NCI-H1436 (cell line): ENCODE measurements at places on chromosomes 4 and X.

DNA sequence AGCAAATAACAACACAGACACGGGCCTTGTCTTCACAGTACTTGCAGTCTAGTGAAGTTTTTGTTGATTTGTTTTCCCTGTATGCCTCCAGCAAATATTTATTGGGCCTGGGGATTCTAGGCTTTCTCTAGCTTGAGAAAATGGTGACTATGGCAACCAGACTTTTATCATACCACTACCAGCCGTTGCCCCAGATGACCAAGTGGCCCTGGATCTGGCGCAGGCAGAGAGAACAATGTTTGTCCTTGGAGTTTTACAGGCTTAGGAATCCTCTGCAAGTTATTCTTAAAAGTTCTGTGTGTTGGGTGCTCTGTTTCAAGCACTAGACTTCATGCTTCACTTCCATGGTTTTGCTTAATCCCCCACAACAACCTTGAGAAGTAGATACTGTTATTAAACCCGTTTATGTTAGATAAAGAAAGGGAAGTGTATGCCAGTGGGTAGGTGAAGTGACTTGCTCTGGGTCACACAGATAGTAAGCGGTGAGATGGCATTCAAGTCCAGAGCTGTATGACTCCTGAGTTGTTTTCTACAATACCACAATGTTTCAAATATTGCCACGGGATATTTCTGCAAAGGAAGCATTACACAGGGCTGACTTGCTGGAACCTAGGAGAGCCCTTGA lies 94.6 kb downstream of the AKAP4 start:
- DNase-seq, result no peak

GRCh38 chrX:99117011-99117410 lies 1293.1 kb downstream of the PCDH19 start:
- DNase-seq, result no peak

- no peak for DNase-seq
Measured at GRCh38 chrX:47751670-47752069, 85.0 kb upstream of the ZNF81 start.

DNA sequence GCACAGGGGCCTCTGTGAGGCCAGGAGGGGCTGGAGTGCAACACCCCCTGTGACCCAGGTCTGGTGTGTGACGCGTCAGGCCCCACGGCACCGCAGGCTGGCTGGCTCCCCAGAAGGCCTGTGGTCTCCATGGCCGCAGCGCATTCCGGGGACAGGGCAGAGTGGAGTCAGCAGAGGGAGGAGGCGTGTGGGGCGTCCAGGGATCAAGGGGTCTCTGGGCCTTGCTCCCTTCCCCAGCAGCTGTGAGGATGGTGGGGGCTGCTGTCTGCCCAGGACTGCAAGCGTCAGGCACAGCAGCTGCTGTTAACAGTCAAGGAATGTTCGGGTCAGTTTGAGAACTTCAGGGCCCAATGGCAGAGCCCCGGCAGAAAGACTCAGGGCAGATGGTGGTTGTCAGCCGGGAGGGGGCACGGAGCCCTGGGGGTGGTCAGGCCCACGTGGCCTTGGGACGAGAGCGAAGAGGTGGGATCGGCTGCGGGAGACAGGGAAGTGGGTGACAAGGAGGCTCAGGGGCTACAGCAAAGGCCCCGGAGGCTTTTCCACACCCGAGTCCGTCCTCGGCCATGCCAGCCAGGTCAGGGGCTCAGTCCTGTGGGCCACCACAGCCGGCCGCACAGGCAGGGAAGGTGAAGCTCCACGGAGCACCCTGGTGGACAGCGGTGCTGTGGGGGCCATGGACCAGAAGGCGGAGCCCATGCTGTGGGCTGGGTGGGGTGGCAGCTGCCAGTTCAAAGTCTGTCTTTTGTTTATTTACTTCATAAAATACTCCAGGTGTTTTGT lies 18.3 kb downstream of the PCGF3 start:
- no peak for DNase-seq

GRCh38 chrX:105880491-105880890 lies 58.2 kb downstream of the NRK start:
- no peak for DNase-seq

DNA sequence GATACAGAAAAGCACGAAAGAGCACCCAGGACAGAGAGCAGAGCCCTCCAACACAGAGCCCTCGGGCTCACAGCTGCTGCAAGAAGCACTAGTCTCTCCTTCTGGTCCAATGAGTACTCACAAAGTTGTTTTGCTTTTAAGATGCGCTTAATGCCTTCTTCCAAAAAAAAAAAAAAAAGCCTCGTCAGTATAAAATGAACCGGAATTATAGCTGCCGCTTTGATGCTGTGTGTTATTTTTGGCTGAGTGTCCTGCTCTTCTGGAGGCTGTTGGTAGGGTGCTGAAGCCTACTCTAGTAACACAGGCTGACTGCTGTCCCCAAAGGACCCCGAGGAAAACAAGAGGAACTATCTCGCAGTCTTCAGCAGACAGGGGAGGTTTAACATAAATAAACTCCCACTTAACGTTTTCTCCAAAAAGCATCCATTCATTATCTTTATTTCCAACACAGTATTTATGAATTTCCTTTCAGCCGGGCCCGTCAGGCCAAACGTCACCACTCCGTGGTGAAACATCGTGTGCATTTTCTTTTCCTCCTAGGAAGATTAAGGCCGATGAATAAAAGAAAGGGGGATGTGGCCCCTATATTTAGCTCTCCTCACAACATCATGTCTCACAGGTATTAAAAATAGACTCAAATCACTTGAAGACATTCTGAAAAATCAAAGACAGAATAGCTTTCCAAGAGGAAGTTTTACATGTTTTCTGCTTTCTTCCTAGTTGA lies 213.7 kb upstream of the PPARGC1A start:
- no peak for DNase-seq

GRCh38 chr4:152591396-152591795 lies 55.5 kb upstream of the FBXW7 start:
- DNase-seq, result peak; percentile 45

GRCh38 chr4:132094017-132094416 lies 1055.1 kb upstream of the PCDH10 start:
- DNase-seq, result no peak

DNA sequence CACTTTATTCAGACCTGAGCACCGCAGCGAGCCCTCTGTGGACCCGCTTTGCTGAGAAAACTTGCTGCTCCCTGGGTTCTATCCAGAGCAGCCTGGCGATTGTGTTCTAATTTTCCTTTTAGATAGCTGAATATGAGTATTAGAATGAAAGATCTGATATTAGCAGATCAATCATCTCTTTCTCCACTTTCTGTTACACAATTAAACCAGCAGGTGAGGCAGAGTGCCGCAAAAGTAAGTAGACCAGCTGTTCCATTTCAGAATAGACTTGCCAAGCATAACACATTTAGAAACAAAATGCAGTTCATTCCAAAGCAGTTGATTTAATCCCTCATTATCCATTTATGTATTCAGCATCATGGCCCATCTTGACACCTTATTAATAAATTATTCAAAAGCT lies 58.6 kb downstream of the PALLD start:
- no peak for DNase-seq

DNA sequence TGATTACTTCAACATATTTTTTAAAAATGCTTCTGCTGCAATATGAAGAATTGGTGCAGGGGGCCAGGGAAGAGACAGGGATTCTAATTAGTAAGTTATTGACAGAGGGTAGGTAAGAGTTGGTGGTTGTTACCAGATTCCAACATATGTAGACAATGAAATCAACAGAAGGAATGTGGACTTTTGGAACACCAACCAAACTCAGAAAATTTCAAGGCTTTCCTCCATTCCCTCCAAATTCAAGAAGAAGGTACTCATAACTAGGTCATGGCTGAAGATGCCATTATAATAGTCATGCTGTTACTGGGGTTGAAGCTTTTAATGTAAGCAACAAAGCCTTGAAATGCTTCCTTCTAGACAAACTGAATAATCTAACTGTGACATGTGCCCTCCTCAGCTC lies 22.9 kb upstream of the CXCL13 start:
- no peak for DNase-seq

- DNase-seq, result no peak
Measured at GRCh38 chr4:138706201-138706600, 309.4 kb upstream of the NOCT start.

GRCh38 chr4:186723292-186724057 lies at the start of gene FAT1:
TSS of gene FAT1 (minus strand) at chr4:186723856. CDS start at chr4:186709827, 14,029 bp downstream.
- DNase-seq, result no peak

DNA sequence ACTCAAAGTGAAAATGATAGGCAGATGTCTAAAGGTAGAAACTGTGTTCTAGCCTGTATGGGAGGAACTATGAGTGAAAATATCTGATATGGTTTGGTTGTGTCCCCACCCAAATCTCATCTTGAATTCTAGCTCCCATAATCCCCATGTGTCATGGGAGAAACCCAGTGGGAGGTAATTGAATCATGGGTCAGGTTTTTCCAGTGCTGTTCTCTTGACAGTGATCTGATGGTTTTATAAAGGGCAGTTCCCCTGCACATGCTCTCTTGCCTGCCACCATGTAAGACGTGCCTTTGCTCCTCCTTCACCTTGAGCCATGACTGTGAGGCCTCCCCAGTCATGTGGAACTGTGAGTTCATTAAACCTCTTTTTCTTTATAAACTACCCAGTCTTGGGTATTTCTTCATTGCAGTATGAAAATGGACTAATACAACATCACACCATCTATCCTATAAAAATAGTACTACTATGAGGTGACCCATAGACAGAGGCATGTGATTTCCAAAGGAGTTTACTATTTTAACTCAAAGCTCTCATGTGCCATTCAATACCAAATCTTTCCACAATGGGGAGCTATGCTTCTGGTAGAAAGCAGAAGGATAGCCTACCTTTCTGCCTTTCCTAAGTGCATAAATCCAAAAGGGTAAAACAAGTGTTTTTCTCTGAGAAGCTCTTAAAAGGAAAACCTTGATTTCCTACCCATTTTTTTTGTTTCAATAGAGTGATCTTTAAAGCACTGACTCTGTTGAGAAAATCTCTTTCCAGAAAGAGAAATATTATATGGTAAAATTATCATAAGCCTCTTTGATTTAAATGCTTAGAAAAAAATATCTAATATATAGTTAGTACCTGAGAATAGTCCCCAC lies 38.8 kb downstream of the SEC31A start:
- peak; percentile 3 for DNase-seq

GRCh38 chr4:89737888-89738287 lies 99.1 kb downstream of the SNCA start:
- DNase-seq, result peak; percentile 51

DNA sequence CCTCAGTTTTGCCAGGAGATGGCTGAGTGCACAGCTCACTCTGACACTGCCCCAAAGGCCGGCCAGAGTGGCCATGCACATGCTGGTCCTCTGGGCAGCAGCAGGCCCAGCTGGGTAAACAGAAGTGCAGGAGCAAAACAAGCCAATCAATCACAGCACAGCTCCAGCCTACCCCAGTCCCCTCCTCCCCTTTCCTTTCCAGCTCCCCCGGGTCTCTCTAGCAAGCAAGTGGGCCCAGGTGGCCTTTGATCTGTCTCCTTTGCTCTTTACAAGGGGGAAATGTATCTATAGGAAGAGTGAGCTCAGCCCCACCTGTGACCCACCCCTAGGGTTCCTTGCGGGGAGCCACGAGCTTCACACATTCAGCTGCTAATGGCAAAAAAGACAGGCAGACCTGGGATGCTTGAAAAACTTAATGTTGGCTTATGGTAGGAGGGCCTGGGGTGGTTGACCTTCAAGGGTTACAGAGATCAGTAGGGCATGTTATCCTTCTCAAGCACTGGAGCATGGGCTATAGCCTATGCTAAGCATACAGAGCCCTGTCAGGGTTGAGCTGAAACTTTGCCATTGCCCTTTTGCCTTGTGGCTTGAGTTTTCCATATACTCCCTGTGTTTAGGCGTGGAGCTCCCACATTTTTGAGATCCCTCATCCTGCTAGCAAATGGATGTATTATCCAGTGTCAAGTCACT lies 57.8 kb upstream of the PLAC1 start:
- DNase-seq, result peak; percentile 14
